WTC11 (cell line): ENCODE measurements at places on chromosomes 12 and 14. TPM values are rescaled to one million over a fixed set of nuclear protein-coding genes. Genes with fewer than 3 reads are reported as not detected.

Gene SYNDIG1L
- 1.4 to 1.9 TPM (median 1.5 TPM) in 3 replicates for total RNA-seq

GRCh38 chr14:69650948-69651369, 39.6 kb downstream of the SUSD6 start:
- no peaks in the 10 kb centered on the region for H3K27me3 ChIP-seq
- H3K36me3 ChIP-seq: no peaks in the 10 kb centered on the region
- DNase-seq: no peak
- no peak overlapping the region for H3K4me3 ChIP-seq

Gene GUCY2C
- total RNA-seq: 3.4 to 4.3 TPM (median 3.9 TPM) in 3 replicates

DNA sequence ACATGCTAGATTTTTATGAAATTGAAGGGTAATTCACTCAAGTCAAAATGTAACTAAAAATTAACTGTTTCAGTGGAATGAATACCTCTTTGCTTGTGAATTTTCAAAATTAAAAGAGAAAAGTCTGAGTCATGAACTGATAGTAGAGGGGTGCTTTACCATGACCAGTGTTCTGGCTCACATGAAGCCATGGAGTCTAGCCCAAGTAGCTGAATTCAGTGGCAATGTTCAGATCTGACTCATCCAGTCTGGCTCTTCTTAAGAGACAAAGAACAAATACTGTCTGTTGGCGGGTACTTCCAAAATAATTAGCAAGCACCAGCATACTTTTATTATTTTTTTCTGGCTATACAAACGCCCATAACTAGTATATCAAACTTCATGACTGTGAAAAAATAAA, 366.3 kb upstream of the GARIN6 start:
- no peaks in the 10 kb centered on the region for H3K27me3 ChIP-seq
- no peak for DNase-seq
- no peak overlapping the region for H3K4me3 ChIP-seq
- no peak overlapping the region for H3K27ac ChIP-seq
- H3K4me1 ChIP-seq: peaks cover 4% of the 10 kb centered on the region; the same call in 1 of the 2 replicates
- H3K36me3 ChIP-seq: 0 out of 2 replicates have a peak, but pooled peaks cover 2% of the 10 kb centered on the region
